ENCODE measurements at places on chromosomes 2 and 18.

GRCh38 chr2:236752096-236752495 lies 182.5 kb downstream of the ACKR3 start:
- peaks cover 11% of the 10 kb centered on the region for H3K27me3 ChIP-seq
- no peaks in the 10 kb centered on the region for H3K36me3 ChIP-seq
- H3K4me3 ChIP-seq = no peak overlapping the region
- H3K4me1 ChIP-seq = peaks cover 12% of the 10 kb centered on the region
- H3K27ac ChIP-seq = no peak overlapping the region

DNA sequence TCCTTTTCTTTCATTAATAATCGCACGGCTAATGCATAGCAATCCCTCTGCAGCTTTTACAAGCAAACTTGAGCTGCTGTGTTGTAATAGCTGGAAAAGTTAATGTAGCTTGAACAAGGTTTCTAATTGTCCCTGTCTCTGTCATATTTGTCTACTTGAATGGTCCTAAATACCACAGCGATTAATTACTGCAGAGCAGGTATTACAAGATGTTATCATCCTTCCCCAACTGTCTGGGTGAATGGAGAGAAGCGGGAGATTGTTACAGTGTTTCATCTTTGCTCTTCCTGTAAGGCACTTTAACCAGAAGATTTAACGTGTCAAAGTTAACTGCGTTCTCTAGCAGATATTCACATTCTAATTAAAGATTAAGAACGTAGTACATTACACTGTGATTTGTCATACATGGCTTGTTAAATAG lies 422.2 kb upstream of the POU3F3 start:
- no peaks in the 10 kb centered on the region for H3K36me3 ChIP-seq
- no peak for DNase-seq
- H3K4me1 ChIP-seq = peaks cover 6% of the 10 kb centered on the region
- no peak overlapping the region for H3K27ac ChIP-seq

DNA sequence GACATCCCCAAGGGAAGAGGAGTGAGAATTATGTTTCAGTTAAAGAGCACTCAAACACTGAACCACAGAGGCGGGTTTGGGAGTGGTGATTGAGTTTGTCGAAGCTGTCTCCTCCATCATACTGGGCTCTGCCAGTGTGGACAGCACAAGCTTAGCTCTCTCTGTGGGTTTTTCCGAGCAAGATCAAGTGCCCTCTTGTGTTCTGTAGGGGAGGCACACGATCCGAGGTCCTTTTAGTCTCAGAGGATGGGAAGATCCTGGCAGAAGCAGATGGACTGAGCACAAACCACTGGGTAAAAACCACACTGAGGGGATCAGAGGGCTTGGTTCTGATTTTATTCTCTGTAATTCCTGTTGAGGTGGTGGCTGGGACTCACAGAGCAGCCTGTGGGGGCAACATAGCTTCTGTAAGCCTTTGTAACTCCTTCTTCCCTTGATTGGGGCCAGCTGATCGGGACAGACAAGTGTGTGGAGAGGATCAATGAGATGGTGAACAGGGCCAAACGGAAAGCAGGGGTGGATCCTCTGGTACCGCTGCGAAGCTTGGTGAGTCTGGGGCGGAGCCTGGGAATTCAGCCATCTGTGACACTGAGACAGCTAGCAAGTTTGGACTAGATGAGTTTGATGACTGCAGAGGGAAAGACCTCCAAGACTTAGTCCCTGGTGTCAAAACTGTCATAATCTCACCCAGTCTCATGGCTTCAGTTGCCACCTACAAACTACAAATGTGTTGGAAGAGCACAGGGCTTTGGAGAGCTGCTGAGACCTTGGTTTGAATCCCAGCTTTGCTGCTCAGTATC lies 2.0 kb downstream of the NAGK start:
- DNase-seq = no peak
- H3K27me3 ChIP-seq = no peaks in the 10 kb centered on the region
- H3K4me1 ChIP-seq = peaks cover 51% of the 10 kb centered on the region
- H3K27ac ChIP-seq = peak overlapping the region; percentile 97

DNA sequence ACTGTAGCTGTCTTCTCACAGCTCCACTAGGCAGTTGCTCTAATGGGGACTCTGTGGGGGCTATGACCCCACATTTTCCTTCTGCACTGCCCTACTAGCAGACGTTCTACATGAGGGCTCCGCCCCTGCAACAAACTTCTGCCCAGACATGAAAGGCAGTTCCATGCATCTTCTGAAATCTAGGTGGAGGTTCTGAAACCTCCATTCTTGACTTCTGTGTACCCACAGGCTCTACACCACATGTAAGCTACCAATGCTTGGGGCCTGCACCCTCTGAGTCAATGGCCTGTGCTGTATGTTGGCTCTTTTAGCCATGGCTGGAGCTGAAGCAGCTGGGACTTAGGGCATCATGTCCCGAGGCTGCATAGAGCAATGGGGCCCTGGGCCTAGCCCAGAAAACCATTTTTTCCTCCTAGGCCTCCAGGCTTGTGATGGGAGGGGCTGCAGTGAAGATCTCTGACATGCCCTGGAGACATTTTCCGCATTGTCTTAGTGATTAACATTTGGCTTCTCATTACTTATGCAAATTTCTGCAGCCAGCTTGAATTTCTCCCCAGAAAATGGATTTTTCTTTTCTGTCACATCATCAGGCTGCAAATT lies 123.0 kb downstream of the MYCN start:
- H3K27ac ChIP-seq = no peak overlapping the region
- H3K36me3 ChIP-seq = no peaks in the 10 kb centered on the region
- H3K4me3 ChIP-seq = no peak overlapping the region
- peaks cover 6% of the 10 kb centered on the region for H3K27me3 ChIP-seq
- DNase-seq = no peak

DNA sequence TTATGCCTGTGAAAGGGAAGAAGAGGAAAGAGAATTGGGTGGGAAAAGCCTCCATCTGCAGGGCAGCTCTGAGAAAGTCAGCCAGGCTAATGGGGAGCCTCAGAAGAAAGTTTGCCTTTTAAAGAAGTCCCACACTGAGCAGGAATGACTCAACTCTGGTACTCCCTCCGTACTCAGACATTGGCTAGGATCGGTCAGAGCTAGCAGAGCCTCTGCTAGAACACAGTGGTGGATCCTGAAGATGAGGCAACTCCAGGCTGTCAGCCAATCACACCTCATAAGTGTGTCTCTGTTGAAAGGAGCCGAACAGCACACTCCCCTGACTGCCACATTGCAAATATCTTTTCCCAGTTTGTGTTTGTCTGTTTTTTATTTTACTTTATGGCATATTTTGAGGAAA lies 96.9 kb downstream of the HNRNPLL start:
- H3K36me3 ChIP-seq = peaks cover 13% of the 10 kb centered on the region
- no peak overlapping the region for H3K4me3 ChIP-seq
- no peak overlapping the region for H3K27ac ChIP-seq
- H3K4me1 ChIP-seq = peaks cover 14% of the 10 kb centered on the region
- no peak for DNase-seq
- H3K27me3 ChIP-seq = peaks cover 9% of the 10 kb centered on the region

- H3K27ac ChIP-seq = no peak overlapping the region
- H3K36me3 ChIP-seq = peaks cover 1% of the 10 kb centered on the region
- no peak overlapping the region for H3K4me3 ChIP-seq
- no peaks in the 10 kb centered on the region for H3K27me3 ChIP-seq
- DNase-seq = no peak
- H3K4me1 ChIP-seq = peaks cover 17% of the 10 kb centered on the region
Measured at GRCh38 chr18:35502052-35502451, 4.3 kb upstream of the INO80C start.

DNA sequence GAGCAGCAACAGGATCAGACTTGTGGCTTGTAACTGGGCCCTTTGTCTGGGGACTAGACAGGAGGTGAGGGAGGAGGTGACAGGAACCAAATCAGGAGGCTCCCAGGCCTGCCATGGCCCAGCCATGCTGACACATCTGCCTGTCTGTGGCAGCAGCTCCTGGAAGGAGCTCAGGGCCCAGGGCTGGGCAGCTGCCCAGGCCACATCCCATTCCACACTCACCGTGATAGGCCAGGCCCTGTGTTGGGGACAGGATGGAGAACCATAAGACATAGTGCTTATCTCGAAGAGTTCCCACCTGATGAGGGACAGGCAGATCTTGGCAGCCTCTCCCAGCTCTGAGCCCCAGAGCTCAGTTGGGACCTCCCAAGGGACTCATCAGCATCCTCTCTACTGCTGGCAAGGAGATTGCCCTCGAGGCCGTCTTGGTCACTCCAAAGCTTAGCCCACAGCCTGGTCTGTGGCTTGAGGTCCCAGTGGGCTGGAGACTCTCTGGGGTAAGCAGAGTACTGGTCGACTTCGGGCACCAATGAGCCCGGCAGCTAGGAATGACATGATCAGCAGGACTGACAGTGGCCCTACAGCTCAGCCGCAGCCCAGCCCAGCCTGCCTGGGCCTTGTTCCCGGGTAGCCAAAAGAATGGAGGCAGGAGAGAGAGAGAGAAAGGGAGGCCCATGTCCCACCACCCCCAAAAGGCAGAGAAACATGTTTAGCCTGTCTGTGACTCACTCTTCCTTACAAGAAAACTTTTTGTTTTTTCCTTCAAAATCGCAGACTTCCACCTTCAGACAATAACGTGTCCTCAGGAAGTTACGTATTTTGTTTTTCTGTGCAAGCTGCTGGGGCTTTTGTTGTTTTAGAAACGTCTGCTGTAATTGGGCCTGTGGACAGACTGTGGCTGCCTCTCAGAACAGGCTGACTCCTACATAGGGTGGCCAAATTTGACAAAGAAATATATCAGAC lies 82.1 kb downstream of the HS1BP3 start:
- no peaks in the 10 kb centered on the region for H3K36me3 ChIP-seq
- H3K27me3 ChIP-seq = no peaks in the 10 kb centered on the region
- no peak for DNase-seq
- H3K4me1 ChIP-seq = no peaks in the 10 kb centered on the region
- H3K27ac ChIP-seq = no peak overlapping the region

GRCh38 chr2:239378918-239379640 lies 21.7 kb downstream of the HDAC4 start:
- peak overlapping the region; percentile 76 for H3K27ac ChIP-seq
- no peak overlapping the region for H3K4me3 ChIP-seq
- H3K4me1 ChIP-seq = peaks cover 37% of the 10 kb centered on the region
- DNase-seq = no peak
- peaks cover 28% of the 10 kb centered on the region for H3K36me3 ChIP-seq

DNA sequence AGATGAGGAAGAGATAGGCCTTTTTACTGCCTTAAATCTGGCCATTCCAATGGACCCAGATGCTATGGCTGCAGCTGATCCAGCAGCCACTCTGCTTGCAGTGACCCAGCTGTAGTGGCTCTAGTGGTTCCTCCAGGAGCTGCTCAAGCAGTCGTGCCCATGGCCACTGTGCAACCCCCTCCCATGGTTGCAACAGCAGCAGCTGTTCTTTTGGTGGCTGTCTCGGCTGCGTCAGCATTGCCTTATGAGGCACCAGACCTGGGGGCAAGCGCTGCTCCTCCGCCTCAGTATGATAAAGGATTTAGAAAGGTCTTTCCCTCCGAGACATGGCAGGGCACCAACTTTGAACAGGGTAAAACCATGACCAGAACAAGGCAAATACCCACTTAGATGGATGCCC lies 384.9 kb upstream of the DCC start:
- DNase-seq = no peak
- H3K4me1 ChIP-seq = no peaks in the 10 kb centered on the region
- no peak overlapping the region for H3K27ac ChIP-seq

GRCh38 chr18:47151439-47151838 lies 1.1 kb upstream of the HDHD2 start:
- peak overlapping the region; percentile 95 for H3K27ac ChIP-seq
- no peak for DNase-seq
- peaks cover 4% of the 10 kb centered on the region for H3K36me3 ChIP-seq
- H3K27me3 ChIP-seq = no peaks in the 10 kb centered on the region
- peak overlapping the region; percentile 97 for H3K4me3 ChIP-seq

- peaks cover 40% of the 10 kb centered on the region for H3K36me3 ChIP-seq
- no peak overlapping the region for H3K27ac ChIP-seq
- no peak for DNase-seq
Measured at GRCh38 chr2:144310484-144310883, 209.4 kb downstream of the ZEB2 start.

- H3K4me1 ChIP-seq = peaks cover 51% of the 10 kb centered on the region
- DNase-seq = peak; percentile 68
- H3K4me3 ChIP-seq = peak overlapping the region; percentile 77
- peaks cover 5% of the 10 kb centered on the region for H3K36me3 ChIP-seq
- H3K27ac ChIP-seq = peak overlapping the region; percentile 94
- no peaks in the 10 kb centered on the region for H3K27me3 ChIP-seq
Measured at GRCh38 chr2:64945973-64946768, 43.0 kb upstream of the SLC1A4 start.

DNA sequence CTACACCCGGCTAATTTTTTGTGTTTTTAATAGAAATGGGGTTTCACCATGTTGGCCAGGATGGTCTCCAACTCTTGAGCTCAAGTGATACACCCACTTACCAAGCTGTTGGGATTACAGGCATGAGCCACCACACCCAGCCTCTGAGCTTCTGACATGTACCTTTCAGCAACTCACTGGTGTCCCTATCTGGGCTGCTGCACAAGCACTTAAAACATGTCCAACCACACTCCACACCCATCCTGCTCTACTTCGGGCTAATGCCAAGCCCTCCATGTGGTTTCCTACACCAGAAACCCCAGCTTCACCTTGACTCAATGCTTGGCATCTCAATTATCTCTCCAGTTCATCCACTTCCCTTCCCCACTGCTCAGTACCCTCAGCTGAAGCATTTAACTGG lies 22.4 kb upstream of the ARMC9 start:
- H3K36me3 ChIP-seq = peaks cover 56% of the 10 kb centered on the region
- no peak for DNase-seq
- peaks cover 33% of the 10 kb centered on the region for H3K4me1 ChIP-seq
- no peak overlapping the region for H3K27ac ChIP-seq
- H3K27me3 ChIP-seq = no peaks in the 10 kb centered on the region

DNA sequence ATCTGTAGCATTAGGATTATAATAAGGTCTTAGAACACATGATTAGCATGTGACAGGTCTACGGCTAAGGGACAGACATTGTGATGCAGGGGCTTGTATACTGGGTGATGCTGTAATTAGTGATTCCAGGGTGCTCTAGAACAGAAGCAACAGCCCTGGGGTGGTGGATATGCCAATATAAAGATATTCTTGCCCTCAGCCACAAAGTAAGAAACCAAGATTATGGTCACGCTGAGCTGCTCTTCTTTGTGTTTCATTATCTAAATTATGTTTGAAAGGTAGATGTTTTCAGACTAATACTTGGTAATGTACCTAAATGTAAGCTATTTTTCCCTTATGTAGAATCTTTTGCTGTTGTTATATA lies 45.3 kb downstream of the FN1 start:
- H3K4me3 ChIP-seq = no peak overlapping the region
- no peak for DNase-seq
- peaks cover 4% of the 10 kb centered on the region for H3K4me1 ChIP-seq
- H3K27me3 ChIP-seq = peaks cover 8% of the 10 kb centered on the region
- no peak overlapping the region for H3K27ac ChIP-seq
- H3K36me3 ChIP-seq = no peaks in the 10 kb centered on the region

DNA sequence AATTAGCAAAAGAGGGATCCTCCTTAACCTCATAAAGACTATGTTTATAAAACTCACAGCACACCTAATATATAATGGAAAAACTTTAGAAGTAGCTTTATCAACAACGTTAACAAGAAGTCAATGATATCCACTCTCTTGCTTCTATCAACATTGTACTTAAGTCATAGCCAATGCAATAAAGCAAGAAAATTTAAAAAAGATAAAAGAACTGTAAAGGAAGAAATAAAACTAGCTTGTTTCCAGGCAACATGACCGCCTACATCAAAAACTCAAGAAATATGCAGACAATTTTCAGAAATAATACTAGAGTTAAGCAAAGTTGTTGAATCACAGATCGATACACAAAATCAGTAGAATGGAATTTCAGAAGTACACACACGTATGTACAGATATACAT lies 375.5 kb upstream of the SPRED2 start:
- no peak for DNase-seq
- no peaks in the 10 kb centered on the region for H3K4me1 ChIP-seq
- H3K27ac ChIP-seq = no peak overlapping the region
- peaks cover 10% of the 10 kb centered on the region for H3K27me3 ChIP-seq
- H3K4me3 ChIP-seq = no peak overlapping the region

Measured in stimulated activated naive B cell treated with anti-CD40 and anti-IgM and Interleukin-4, amounts not matched to agents 10 μg/mL and 1 μg/mL and 100 μg/mL, for 72 hours (primary cell).